ENCODE measurements at places on chromosomes 5 and 9. TPM values are rescaled to one million over a fixed set of nuclear protein-coding genes. Genes with fewer than 3 reads are reported as not detected.

Gene FLT4
- 8.0 TPM for total RNA-seq

Gene PANK3
- 24.4 TPM for total RNA-seq

GRCh38 chr5:145982572-145983318, 46.4 kb downstream of the SH3RF2 start:
- DNase-seq = no peak

- DNase-seq = no peak
Measured at GRCh38 chr5:147551677-147552076, 41.8 kb upstream of the DPYSL3 start.

- no peak for DNase-seq
Measured at GRCh38 chr5:122107016-122107415, 22.3 kb upstream of the ZNF474 start.

DNA sequence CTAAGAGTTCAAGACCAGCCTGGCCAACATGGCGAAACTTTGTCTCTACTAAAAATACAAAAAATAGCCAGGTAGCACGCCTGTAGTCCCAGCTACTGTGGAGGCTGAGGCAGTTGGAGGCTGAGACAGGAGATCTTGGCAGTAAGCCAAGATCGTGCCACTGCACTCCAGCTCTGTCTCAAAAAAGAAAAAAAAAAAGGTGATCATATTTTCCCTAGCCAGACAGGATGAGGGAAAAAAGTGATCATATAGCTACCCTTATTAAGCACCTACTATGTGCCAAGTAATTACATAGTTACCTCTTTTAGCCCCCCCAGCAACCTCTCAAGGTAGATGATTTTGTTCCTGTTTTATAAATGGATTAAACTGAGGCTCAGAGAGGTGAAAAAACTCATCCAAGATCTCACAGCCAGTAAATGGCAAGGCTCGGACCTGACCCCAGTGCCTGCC, 18.1 kb upstream of the RPL26L1 start:
- no peak for DNase-seq

DNA sequence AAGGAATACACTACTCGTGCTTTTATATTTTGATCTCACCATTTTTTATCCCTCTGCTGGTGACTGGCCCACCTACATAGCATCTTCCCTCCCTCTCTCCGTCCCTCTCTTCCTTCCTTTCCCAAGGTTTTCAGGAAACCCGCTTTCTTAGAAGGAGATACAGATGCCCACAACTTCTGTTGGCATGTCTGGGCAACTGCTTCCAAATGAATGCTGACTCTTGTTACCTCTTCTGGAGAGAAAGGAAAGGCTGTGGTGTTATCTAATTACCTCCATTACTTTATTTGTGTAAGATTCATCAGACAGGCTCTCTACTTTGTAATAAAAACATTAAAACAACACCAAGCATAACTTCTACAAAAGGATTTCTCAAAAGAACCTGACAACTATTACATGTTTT, 20.2 kb downstream of the FANCC start:
- DNase-seq = no peak

Gene PLPP7
- total RNA-seq = 127 TPM

DNA sequence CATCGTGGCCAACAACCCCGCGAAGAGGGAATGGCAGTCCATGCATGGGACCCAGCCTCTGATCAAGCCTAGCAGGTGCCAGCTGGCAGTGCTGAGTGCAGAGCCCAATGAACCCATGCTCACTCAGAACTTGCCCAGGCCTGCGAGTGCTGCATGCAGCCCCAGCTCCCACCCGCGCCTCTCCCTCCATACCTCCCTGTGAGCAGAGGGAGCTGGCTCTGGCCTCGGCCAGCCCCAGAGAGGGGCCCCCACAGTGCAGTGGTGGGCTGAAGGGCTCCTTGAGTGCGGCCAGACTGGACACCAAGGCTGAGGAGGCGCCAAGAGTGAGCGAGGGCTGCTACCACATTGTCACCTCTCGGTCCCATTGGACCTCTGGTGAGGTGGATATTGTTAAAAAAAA, 32.6 kb upstream of the NPR3 start:
- no peak for DNase-seq

GRCh38 chr9:111076519-111076918, 38.2 kb upstream of the LPAR1 start:
- DNase-seq = no peak

Gene SERF1A
- total RNA-seq = 1.5 TPM

DNA sequence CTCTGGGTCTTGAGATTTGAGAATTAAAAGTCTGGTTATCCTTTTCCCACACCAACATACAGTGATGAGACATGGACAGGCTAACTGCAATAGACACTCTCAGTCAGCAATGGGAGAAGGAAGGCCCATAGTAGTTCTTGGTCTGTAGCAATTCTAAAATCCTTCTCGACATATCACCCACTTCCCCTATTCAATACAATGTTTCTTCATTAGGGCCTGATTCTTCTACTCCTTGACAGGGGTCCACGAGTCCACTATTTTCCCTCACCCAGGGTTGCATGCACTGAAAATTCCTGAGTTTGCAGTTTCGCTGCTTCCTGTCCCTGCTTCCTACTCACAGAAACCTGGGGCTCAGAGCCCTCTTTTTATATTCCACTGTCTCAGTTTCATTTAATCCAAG, 402.8 kb downstream of the MAT2B start:
- DNase-seq = no peak

DNA sequence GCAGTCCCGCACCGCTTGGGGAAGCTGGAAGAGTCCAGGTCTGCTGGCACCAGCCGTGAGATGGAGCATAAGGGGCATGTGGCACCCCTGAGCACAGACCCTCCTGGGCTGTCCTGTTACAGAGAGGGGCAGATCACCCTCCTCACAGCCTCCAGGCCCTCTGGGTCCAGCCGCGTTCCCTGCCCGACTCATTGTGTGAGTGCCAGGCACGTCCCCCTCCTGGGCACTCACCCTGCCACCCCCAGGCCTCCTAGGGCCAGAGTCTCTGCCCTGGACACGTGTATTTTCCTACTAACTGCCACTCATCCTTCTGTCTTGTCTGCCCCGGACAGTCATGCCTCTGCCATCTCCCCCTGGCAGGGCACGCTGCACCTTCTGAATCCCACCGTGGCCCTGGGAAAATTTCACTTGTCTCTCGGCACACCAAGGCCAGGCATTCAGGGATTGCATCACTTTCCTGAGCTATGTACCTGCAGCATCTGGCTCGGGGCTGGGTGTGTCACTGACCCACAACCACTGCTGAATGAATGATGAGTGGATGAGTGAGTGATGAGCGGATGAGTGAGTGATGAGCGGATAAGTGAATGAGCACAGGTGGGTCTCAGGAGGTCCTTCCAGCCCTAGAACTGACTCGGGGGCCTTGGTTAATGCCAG, 21.5 kb upstream of the FCN1 start:
- no peak for DNase-seq

Gene PLGRKT
- total RNA-seq = 41.6 TPM

- DNase-seq = no peak
Measured at GRCh38 chr9:105243015-105243686, 1.3 kb upstream of the SLC44A1 start.

GRCh38 chr9:136734837-136735496, 7.8 kb downstream of the LCN10 start:
- DNase-seq = no peak

GRCh38 chr5:58849921-58850667, 267.2 kb downstream of the RAB3C start:
- DNase-seq = no peak

DNA sequence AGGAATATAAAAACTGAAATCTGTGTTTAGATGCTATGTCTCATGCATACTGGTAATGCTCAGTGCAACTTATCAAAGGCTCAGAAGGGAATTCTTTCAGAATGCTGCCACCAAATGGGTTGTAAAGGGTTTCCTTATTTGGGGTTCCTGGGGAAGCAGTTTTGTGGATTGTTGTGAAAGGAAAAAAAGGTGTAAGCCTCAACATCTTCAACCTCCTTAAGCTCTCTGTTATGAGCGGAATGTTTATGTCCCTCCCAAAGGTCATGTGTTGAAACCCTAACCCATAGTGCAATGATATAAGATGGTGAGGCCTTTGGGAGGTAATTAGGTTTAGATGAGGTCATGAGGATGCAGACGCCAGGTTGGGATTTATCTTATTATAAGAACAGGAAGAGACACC, 41.6 kb downstream of the GNA14 start:
- DNase-seq = no peak

Data from left ventricle myocardium superior (tissue), 1 donor.